Hindlimb muscle (tissue), 1 donor: ENCODE measurements at places on chromosomes 12 and 14. TPM values are rescaled to one million over a fixed set of nuclear protein-coding genes. Genes with fewer than 3 reads are reported as not detected.

Gene PTPN21
- polyA plus RNA-seq = 66.5 TPM

Gene CDKN1B
- polyA plus RNA-seq = 52.6 TPM

Gene LAG3
- 0.80 TPM for polyA plus RNA-seq

Gene PROX2
- polyA plus RNA-seq = 0.71 TPM

Gene LUM
- polyA plus RNA-seq = 424 TPM
